ENCODE measurements at places on chromosomes 2 and 18.

DNA sequence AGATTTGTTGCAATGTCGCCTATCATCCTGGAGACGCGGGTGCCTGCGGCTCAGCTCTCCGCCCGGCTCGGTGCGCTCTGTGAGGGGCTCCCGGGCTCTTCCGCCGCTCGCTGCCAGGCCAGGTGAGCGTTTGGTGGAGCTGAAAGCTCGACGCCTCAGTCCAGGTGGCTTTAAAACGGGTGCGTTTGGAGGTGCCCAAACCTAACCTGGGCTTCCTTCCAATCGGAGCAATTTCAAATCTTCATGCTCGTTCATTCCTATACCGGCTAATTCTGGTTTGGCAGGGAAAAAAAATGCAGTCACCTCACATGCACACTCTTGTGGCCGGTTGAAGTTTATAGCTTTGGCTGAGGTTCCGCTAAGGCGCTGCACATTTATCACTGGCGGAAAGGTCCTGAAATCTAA is at the start of gene SLC16A14:
Gene SLC16A14 (minus strand): TSS at position 274 of the 405 bp plus-strand sequence. CDS start 9,572 bp downstream, outside the sequence.
- no peak for DNase-seq

- DNase-seq, result no peak
These were observed 465.5 kb downstream of the XIRP2 start for GRCh38 chr2:167353605-167354280.

DNA sequence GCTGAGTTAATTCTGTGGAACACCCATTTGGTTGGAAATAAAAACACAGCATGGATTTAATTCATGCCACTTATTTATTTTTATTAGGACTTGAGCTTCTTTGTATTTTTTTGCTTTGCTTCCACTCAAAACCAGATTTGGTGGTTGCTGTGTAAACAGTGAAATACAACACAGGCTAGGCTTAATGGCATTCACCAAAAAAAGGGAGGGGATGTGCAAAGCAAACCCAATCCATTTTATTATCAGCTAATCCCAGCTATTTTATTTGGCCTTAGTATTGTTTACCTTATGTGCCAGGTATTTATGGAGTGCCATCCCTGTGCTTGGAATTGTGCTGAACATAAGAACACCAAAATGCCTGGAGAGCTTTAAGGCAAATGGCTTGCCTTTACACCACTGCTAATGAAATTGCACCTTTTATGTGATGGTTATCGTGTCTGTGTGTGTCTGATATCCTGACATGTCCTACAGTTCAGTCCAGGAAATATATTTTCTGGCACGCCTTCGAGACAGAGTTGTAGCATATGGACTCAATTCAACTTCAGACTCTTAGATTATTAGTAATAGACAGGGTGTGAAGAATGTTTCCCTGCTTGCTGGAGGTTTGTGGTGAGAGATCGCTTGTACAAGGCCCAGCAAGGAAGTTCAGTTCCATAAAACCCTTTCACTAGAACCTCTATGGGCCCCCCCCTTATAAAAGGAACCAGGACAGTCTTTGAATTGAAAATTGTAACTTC is 99.6 kb downstream of the PRPF40A start:
- DNase-seq, result no peak

- no peak for DNase-seq
These were observed 170.3 kb upstream of the NXPH2 start for GRCh38 chr2:138950486-138950885.

DNA sequence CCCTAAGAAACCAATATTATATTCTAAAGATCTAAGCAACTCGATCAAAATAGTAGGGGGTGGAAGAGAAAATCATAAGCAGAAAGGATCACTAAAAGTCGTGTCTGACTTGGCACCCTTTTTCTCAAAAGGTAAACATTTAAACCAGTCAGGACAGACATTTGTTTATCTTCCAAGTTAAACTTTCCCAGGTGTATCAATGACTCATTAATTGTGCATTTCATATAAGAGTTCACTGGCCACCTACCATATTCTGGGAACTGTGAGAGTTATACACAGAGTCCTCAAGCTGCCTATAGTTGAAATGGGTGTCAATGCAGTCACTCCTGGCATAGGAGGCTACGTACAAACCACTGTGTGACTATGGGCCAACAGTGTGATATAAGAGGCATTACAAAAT is 4.8 kb upstream of the ACVR1 start:
- DNase-seq, result no peak

DNA sequence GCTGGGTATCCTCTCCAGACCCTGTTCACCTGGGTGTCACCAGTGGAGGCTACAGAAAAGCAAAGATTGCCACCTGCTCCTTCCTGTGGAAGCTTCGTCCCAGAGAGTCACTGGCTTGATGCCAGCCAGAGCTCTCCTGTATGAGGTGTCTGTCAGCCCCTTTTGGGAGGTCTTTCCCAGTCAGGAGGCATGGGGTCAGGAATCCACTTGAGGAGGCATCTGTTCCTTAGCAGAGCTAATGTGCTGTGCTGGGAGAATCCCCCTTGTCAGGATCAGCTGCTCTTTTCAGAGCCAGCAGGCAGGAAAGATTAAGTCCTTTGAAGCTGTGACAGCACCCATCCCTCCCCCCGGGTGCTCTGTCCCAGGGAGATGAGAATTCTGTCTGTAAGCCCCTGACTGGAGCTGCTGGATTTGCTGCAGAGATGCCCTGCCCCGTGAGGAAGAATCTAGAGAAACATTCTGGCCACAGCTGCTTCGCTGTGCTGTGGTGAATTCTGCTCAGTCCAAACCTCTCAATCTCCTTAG is 121.8 kb downstream of the GPR39 start:
- no peak for DNase-seq

DNA sequence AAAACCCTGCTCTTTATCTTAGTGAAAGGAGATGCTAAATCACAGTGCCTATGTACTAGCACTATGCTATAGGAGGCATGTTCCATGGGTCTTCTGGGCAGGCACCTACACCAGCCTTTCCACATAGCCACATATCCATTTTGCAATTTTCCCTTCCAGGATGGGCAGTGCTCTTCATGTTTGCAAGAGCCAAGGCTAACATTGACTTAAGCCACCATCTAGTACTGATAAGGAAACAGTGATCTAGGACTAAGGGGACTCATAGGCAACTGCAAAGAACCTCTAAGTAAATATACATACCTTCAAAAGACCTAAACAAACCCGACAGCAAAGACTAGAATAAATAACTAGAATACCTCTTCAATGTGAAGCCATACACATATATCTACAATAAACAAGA is 919.7 kb upstream of the GYPC start:
- DNase-seq, result no peak

- no peak for DNase-seq
These were observed 195.4 kb upstream of the ARL4C start for GRCh38 chr2:234691968-234692955.

DNA sequence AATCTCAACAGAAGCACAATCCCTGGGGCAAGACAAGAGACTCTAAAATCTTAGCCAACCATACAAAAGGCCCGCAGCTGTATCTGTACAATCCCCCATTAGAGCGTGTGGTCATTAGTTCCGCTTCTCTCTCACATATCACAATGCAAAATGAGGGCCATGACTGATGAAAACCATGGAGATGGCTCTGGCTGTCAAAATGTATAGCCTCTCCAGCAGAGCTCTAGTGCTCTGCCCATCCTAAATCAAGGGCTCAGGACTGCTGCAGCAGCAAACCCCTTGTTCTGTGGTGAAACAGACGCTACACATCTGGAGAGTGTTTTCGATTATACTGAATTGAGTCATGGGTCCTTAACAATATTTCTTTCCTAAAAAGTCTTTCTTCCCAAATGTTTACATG is 221.0 kb downstream of the PID1 start:
- no peak for DNase-seq

- no peak for DNase-seq
These were observed 16.7 kb downstream of the CPSF3 start for GRCh38 chr2:9440058-9440727.

DNA sequence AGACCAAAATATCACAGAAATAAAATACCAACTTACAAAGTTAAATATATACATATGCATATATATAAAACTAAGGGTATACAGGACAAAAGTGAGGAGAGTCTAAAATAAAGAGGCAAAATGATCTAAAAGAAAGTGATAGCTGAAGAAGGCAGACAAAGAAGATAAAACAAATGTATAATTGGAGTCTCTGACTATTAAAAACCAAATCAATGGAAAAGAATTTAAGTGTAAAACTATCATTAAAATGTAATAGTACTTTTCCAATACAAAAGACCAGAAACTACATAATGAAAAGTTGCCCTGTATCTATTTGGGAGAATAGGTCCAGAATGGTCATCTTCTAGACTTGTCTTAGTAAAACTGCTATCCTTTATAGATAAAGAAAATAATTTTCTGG is 267.4 kb upstream of the KLHL14 start:
- DNase-seq, result no peak

GRCh38 chr2:64699712-64700111 is 46.0 kb upstream of the SERTAD2 start:
- DNase-seq, result no peak

- DNase-seq, result no peak
These were observed 108.4 kb downstream of the MRO start for GRCh38 chr18:50711386-50711785.

DNA sequence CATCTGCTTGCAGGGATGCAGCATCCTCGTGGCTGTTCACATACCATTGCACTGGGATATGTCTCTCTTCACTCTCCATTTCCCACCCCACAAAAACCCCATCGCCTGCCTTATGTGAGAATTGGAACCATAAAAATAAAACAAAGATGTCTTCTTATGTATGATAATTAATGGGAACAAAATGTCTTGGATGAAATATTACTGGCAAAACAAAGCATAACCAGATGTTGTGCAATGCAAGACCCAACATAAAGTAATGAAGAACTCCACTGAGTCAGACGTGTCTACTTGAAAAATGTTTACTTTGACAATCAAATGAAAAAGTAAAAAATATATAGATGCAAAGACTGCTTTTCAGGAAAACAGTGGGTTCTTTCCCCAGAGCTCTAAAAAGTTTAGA is 611.3 kb upstream of the SYT4 start:
- DNase-seq, result no peak

DNA sequence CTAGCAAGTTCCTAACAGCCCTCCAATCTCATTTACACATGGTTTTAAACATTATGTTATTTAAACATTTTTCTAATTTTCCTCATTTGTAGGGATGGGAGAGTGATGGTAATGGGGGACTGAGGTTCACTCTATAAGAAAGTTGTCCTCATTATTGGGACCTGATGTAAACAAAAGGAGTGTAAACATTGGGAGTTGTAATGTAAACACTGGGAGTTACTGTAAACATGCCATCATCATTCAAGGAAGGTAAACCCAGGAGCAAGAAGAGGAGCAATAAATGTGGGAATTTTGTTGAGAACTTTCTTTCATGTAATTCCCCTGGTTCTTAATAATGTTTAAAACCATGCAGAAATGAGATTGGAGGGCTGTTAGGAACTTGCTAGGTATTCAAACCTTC is 17.8 kb downstream of the RFTN2 start:
- no peak for DNase-seq

- DNase-seq, result no peak
These were observed 193.5 kb upstream of the CHST9 start for GRCh38 chr18:27378431-27379095.

DNA sequence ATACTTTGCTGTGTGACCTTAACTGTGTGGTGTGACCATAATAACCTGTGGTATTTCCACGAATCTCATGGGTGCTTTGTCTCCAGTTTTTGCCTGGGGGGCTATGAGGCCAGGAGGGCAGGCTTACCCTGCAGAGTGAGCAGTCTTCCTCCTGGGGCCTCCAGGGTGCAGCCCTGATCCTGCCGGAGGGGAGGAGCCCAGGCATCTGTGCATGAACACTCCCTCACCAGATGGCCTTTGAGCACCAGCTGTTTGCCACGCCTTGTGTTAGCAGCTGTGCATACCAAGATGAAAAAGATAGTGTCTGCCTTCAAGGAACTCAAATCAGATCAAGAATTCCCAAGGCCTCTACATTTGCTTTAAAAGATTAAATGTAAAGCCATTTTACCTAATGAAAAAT is 75.0 kb upstream of the RBM44 start:
- no peak for DNase-seq

DNA sequence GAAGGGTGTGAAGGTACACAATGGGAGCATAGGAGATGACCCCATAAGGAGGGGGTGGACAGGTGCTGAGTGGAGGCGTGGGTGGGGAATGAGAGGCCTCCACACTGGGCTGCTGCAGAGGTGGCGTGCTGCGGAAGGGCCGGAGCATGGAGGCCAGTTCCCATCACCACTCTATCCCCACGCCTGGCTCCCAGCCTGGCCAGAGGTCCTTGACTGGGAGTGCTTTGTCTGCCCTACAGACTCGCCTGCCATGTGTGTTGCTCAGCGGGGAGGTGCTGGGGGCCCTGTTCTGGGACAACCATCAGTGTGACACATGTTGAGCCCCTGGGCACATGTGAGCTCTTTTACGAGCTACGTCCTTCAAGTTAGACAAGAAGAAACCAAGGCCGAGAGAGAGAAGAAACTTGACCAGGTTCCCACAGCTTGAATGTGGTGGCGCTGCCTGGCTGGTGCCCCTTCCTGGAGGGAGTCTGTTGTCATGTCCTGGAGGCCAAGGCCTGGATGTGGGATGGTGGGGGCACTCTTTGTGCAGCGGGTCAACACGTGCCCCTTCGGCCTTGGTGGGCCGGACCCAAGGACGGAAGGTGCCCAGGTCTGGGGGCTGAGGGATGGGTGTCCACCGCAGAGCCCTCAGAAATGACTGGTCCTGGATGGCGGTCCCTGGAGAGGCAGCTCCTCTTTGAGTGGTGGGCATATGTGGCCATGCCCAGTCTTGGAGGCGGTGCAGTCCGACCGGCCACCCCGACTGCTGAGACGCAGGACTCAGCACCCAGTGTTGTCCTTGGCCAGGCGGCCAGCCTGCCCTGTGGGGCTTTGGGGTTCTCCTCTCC is 1.2 kb upstream of the INPP5D start:
- DNase-seq, result no peak

DNA sequence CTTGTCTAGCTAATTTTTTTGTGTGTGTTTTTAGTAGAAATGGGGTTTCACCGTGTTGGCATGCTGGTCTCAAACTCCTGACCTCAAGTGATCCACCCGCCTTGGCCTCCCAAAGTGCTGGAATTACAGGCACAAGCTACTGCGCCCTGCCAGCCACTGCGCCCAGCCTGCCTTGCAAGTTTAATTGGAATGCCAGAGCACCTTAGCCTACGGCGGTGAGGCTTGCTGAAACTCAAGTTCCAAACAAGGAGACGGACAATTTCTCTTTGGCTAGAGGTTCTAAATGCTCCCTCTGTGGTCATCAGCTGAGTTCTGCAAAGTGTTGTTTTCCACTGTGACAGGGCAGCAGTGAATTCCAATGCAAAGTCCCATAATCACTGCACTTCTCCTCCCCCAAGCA is 583.4 kb downstream of the KCNJ3 start:
- DNase-seq, result no peak

GRCh38 chr2:46431481-46432235 is 47.7 kb upstream of the TMEM247 start:
- peak; percentile 33 for DNase-seq

- no peak for DNase-seq
These were observed 278.0 kb upstream of the SPRED2 start for GRCh38 chr2:65710356-65710755.

DNA sequence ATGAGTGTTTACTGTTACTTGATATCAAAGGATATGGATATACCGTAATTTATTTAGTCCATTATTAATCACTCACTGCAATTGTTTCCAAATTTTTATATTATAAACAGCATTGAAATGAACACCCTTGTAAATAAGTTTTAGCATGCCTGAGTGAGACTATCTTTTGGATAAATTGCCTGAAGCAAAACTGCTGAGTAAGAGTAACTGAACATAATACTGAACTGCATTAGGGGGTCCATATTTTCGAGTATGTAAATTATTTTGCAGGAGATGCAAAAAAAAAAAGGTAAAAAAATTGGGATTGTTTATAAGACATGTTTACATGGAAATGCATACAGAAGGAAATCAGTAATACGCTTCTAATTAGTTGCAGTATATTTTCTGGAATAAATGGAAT is 215.6 kb upstream of the SMAD7 start:
- no peak for DNase-seq

Data from AG09309 (cell line).